ENCODE measurements at places on chromosomes 11 and 22.

DNA sequence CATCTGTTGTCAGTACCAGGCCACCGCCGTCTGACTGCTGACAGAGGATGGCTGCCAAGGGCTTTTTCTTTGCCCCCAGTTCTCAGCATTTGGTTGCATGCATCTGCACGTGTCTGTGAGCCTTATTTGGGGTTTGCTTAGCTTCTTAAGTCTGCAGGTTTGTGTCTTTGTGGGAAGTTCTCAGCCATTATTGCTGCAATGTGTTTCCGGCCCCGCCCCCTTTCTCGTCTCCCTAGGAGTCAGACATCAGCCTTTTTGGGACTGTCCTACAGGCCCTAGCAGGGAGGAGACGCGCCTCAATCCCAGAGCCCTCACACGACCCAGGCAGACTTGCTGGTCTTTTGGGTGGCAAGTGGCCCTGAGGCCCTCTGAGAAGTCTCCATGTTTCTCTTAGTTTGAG is 8.0 kb downstream of the MOB2 start:
- DNase-seq = no peak

- DNase-seq = peak; percentile 12
These were observed 46.3 kb downstream of the PIK3C2A start for GRCh38 chr11:17161515-17161914.

DNA sequence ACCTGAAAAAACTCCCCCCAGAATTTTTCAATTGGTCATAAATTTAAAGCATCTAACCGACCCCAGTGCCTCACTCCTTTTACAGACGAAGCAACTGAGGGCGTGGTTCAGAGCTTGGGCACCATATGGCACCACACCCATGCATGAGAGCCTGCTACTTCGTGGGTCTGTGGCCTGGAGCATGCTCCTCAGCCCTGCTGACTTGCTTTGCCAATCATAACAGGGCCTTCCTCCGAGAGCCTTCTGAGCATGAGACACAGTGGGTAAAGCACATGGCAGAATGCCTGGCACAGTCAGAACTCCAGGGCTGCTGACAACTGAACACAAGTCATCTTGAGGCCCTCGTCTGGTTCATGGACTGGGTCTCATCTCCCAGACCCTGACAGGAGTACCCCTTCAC is 33.3 kb downstream of the HIRA start:
- no peak for DNase-seq

- no peak for DNase-seq
These were observed 171.2 kb downstream of the OPCML start for GRCh38 chr11:133360860-133361688.

- no peak for DNase-seq
These were observed at the start of gene DRICH1 for GRCh38 chr22:23632178-23632577. DRICH1 (minus strand) TSS chr22:23632321; CDS start chr22:23632023, 298 bp downstream.

GRCh38 chr11:109707411-109707810 is 285.4 kb downstream of the C11orf87 start:
- no peak for DNase-seq

GRCh38 chr11:12902791-12903486 is 106.2 kb upstream of the RASSF10 start:
- DNase-seq = no peak

GRCh38 chr11:132100583-132100982 is 730.2 kb downstream of the NTM start:
- no peak for DNase-seq

Data from CD4-positive, alpha-beta T cell treated with Interleukin-1 beta for 1 hour (primary cell).